ENCODE measurements at places on chromosomes 4 and X. TPM values are rescaled to one million over a fixed set of nuclear protein-coding genes. Genes with fewer than 3 reads are reported as not detected.

Gene VCX2
- not detected for total RNA-seq

DNA sequence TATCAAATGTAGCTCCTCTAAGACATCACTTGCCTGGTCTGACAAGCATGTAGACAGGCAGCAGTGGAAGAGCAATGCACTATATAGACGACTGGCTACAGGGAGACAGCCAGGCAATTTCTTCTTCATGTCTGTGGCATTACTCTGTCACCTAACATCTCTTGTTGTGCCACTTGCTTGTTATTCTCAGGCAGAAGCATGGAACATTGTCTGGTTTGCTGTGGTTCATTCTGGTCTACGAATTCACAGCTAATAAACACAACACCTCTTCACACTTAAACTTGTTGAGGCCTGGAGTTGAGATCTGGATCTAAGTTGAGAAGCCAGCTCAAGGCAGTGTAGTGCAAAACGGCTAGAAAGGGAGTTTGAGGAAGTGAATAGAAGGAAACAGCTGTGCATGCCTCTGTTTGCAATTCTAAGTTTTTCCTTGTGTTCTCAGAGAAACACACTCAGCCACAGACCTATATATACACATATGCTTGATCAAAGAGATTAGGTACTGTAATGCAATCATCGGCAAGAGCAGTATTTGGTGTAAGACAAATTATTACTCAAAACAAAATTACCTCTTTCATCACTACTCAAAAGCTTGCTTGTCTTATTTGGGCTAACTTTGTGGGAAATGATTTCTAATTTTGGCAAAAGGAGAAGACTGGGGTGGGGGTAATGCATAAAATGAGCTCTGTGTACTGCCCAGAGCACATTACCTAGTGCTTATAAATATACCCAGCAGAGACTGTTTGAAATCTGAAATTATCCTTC lies 243.8 kb downstream of the PPP3CA start:
- no peak for DNase-seq

Gene GLA
- 12.6 TPM for total RNA-seq

DNA sequence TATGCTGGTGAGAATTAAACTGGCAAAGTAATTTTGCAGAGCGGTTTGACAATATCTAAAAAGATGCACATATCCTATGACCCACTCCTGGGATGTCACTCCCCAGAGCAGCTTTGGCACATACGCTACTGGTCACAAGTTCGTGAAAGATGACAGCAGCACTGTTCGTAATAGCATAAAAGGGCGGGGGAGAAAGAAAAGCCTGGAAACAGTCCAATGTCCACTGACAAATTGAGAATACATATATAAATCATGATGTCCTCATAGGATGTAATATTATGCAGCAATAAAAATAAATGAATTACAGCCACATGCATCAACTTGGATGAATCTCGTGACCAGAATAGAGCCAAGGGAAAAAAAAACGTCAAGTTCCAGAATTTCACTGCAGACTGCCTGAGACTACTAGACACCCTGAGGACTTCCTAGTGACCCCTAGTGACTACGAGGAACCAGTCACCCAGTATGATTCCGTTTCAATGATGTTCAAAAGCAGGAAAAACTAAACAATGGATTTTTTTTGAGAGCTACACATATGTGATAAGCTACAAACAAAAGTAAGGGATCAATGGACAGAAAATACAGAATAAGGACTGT lies 1.8 kb downstream of the PCSK1N start:
- DNase-seq = no peak

GRCh38 chr4:173879509-173879908 lies 349.5 kb upstream of the HAND2 start:
- DNase-seq = no peak

GRCh38 chrX:50372966-50373365 lies 97.7 kb downstream of the DGKK start:
- DNase-seq = no peak
